ENCODE measurements at places on chromosomes 3 and 15.

DNA sequence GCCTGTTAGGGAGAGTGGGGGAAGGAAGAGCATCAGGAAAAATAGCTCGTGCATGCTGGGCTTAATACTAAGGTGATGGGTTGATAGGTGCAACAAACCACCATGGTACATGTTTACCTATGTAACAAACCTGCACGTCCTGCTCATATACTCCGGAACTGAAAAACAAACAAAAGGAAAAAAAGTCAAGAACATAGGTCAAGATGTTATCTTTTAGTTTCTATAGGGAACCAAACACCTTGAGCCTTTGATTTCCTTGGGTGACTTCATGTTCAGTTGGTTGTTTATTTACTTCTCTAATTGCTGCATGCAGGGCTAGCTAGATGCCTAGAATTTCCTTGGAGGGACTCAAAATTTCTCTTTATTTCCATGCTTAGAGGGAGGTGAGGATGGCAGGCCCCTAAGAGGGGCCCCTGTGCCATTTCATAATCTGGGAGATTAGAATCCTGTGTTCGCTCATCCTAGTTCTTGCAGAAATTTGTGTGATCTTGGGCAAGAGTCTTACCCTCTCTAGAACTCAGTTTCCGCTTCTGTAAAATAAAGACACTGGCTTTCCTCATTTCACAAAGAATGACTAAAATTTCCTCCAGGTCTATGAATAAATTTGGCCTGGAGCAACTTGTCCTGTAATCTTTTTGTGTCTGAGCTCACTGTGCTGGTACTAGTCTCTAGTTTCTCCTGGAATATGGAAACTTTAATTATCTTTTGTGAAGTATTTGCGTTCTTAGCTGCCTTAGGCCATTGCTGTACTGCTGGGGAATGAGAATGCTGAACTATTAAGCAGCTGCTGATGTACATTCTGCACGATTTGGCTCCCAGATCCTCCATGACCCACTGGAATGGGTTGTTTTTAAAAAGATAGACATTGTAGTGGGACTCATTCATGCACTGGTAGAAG is 457.5 kb downstream of the EDEM1 start:
- no peak for DNase-seq

GRCh38 chr3:100523050-100523760 is 30.8 kb downstream of the TMEM45A start:
- DNase-seq, result no peak

- peak; percentile 54 for DNase-seq
Measured at GRCh38 chr15:95291898-95292472, 1038.5 kb upstream of the NR2F2 start.

- no peak for DNase-seq
Measured at GRCh38 chr3:17023006-17023664, 138.4 kb downstream of the PLCL2 start.

GRCh38 chr3:139307601-139308555 is 35.9 kb upstream of the MRPS22 start:
- no peak for DNase-seq

DNA sequence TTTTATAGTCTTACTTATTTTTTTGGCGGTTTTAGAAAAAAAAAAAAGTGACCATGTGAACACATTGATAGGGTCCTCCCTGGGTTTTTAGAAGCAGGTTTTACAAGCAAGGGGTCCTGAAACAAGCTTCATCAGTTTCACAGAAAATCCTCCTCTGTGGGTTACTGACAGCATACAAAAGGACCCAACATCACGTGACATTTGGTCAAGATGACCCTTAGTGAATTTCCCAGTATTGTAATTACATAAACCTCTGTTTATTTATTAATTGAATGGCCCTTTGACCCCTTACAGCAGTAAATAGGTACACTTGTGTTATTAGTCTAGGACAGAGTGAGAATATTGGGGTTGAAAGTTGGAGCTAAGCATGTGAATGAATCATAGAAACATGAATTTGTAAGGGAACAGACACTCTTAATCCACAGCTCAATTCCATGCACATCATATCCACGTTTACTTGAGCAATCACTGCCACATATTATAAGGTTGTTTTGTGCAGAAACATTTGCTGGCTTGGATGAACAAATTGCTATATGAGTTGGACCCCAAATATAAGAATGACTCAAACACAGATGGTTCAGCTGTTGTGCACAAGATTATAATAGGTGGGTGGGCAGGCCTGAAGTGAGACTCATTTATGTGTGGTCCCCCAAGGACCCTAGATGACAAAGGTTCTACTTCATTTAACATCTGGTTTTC is 137.5 kb downstream of the ZNF385D start:
- DNase-seq, result no peak

- DNase-seq, result no peak
Measured at GRCh38 chr15:68537506-68537905, 41.3 kb upstream of the CORO2B start.

DNA sequence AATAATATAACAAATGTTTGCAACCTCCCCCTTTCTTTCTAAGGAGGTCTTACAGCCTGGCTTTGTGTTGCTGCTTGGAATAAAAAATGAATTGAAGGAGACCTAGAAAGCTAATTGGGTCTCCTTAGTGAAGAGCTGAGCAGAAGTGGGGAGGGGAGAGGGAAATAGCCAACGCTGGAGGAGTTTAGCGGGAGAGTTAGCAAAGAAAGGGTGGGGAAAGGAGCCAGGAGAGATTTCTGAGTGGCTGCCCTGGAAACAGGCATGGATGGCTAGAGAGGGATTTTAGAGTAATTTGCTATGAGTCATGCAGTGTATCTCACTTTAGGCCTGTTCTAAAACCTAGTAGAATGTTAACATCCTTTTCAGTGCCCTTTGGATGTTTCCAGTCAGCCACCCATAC is 45.2 kb upstream of the PFN2 start:
- DNase-seq, result no peak

- DNase-seq, result no peak
Measured at GRCh38 chr3:52119826-52120225, 34.4 kb downstream of the POC1A start.

- DNase-seq, result no peak
Measured at GRCh38 chr3:130299531-130299930, 45.9 kb upstream of the COL6A5 start.

- DNase-seq, result no peak
Measured at GRCh38 chr3:124461838-124462632, 268.2 kb upstream of the UMPS start.

- no peak for DNase-seq
Measured at GRCh38 chr15:52350423-52350822, 54.8 kb upstream of the MYO5C start.

- DNase-seq, result no peak
Measured at GRCh38 chr15:47485419-47485818, 231.9 kb upstream of the SEMA6D start.

- no peak for DNase-seq
Measured at GRCh38 chr3:177495566-177495965, 298.3 kb upstream of the TBL1XR1 start.

GRCh38 chr3:45760878-45761711 is 35.2 kb downstream of the SLC6A20 start:
- DNase-seq, result peak; percentile 53

- DNase-seq, result no peak
Measured at GRCh38 chr3:11434017-11434526, 161.9 kb downstream of the ATG7 start.

DNA sequence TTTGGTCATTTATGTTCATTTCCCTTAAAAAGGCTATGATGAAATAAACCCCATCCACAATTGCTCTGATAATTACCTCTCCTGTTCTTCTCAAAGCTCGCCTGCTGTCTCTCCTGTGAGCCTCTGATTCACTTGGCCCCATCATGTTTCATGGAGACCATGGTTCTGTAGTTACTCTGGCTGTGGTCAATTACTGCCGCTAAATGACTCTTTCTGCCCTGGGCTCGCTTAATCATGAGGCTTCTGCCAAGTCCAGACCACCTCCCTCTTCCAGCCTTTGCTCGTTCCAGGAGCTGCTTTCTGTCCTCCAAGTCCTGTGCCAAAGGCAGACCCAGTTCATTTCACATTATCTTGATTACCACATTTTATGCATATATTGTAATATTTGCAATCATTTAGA is 91.9 kb downstream of the THSD4 start:
- DNase-seq, result no peak

DNA sequence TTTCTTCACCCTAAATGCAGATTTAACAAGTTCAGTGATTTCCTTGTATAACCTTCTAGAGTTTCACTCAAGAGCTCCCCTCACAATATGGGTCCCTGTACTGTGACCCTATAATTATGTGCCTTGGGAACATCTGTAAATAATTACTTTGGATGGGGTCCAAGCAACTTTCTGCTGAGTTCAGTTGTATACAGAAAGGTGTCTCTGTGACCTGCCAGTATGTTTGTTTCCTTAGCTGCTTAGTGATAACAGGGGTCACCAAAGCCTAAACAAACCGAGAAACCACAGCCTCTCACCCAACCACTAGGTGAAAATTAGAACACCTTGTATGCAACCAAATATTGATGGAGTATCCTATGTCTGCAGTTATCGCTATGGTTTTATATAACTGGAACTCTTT is 29.8 kb upstream of the SLC25A36 start:
- no peak for DNase-seq

- no peak for DNase-seq
Measured at GRCh38 chr3:56019490-56020146, 448.6 kb downstream of the ERC2 start.

DNA sequence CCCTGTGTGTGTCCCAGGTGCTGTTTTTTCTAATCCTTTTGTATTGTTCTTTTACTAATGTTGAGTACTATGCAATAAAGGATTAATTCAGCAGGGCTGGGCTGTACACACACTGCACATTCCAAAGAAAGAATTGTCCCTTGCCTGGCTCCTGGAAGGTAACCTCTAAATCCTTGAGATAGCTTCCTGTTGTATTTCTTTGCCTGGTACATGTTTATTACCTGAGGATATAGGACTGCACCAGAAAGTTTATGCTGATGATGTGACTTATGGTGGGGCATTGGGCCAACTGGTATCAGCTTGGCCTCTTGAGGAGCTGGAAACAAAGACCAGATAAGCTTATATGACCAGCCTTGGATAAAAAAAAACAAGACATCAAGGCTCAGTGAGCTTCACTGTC is 26.6 kb upstream of the FAN1 start:
- no peak for DNase-seq

DNA sequence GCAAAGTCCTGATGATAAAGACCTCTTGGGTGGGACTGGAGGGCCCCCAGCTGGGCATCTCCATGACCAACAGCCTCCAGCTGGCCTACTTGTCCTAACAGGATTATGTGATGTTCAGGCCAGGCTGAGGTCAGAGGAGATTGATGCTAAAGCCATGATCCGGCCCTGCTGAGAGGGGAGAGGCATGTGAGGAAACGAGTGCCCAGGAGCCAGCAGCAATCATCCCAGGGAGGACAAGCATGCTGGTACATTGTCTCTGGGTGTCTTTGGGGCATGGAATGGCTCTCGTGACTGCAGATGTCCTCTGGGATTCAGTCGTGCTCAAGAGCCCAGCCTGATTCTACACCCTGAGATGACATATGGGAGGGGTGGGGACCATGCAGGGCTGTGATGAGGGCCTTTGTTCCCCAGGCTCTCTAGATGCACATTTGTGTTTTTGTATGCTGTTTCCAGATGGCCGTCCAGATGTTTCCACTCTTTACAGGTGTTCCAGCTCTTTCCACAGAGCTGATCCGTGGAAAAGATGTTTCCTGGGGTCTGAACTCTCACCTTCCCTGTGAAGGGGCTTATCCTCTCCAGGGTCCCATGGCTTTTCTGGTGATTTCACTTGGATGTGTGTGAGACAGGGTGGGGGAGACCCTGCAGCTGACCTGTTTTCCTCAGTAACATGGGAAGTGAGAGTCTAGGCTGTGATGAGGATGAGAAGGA is 20.2 kb downstream of the SLC24A1 start:
- DNase-seq, result no peak

- DNase-seq, result no peak
Measured at GRCh38 chr3:66428733-66429132, 72.1 kb downstream of the LRIG1 start.

DNA sequence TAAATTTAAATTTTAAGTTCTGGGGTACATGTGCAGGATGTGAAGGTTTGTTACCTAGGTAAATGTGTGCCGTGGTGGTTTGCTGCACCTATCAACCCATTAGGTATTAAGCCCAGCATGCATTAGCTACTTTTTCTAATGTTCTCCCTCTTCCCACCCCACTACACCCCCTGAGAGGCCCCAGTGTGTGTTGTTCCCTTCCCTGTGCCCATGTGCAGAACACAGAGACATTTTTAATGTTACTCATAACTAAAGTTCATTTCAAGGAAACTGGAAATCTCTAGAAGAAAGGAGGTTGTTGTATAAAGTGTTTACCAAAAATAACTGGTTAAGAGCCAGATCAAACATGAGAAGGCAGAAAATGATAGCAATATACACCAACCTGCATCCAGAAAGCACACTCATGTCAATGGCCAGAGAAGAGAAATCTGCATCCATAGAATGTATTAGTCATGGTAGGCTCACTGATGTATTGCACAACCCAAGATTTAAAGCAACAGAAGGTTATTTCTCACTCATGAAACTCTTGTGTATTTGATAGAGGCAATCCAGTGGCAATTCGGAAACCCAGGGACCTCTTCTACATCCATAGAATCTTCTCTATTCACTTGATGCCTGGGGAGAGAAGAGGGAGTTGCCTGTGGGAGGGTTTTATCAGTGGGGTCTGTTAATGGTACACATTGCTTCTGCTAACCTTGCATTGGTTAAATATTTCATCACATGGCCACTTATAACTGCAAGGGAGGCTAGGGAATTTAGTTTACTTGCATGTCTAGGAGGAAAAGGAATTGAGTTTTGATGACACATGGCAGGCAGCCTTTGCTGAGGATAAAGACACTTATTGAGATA is 321.9 kb upstream of the RASGRP1 start:
- no peak for DNase-seq

- DNase-seq, result no peak
Measured at GRCh38 chr15:87123676-87124382, 1044.2 kb downstream of the AGBL1 start.

DNA sequence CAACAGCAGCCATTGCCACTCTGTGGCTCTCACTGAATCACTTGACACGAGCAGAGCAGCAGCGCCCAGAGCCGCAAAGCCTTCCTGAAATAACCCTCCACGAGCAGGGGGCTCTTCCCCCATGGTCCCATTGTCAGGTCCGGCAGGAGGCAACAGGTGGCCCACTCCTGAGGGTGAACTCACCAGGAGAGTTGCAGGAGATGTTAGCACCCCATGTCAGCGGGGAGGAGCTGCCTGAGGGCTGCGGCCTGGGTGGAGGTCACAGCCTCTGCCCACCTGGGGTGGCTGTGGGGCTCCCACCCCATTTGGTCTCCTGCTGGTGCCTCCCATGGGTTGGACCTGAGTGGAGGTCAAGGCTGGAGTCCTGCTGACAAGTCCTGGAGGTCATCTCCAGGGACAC is 12.3 kb upstream of the C3orf22 start:
- no peak for DNase-seq

All from OCI-LY7 (cell line).